Right lobe of liver (tissue), 6 donors: ENCODE measurements at places on chromosomes 3 and 15. TPM values are rescaled to one million over a fixed set of nuclear protein-coding genes. Genes with fewer than 3 reads are reported as not detected.

- no peak for DNase-seq
Observed at GRCh38 chr15:71392861-71393283, 277.6 kb downstream of the THSD4 start.

DNA sequence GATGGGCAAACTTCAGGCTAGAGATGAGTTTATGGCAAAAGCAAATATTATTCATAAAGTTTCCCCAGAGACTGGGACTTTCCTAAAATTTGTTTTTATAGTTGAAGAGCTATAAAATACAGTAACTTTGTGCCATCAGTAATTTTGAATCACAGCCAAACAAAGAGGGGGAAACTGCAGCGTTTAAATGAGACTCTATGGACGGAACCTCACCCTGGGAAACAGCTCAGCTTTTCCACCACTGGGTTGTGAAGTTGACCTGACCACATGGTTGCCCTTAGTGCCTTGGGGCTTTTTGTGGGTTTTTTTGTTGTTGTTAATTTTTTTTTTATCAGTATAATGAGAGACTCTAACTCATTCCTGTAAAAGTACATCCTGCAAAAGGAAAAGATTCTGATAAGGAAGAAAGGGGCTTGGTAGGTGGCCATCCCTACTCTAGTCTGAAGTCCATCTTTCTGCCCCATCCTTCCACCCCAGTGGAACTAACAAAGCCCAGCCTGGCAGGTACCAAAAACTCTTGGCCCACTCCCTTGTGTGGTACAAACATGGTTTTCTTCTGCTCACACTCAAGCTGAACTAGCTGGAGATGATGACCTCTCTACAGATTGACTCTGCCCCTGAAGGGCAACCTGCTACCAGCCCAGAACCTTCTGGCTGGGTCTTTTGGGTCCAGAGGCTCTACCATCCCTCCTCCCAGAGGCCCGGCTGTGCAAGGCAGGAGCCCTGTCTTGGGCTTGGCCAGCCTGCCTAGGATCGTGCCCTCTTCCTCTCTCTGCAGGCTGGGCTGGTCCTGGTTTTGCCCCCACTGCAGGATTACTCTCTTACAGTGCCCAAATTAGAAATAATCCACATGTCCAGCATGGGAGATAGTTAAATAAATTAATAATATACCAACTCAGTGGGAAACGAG lies 41.2 kb downstream of the RLBP1 start:
- DNase-seq = no peak

- peak; percentile 55 for DNase-seq
Observed at GRCh38 chr15:64152507-64153387, 1.2 kb downstream of the SNX22 start.

DNA sequence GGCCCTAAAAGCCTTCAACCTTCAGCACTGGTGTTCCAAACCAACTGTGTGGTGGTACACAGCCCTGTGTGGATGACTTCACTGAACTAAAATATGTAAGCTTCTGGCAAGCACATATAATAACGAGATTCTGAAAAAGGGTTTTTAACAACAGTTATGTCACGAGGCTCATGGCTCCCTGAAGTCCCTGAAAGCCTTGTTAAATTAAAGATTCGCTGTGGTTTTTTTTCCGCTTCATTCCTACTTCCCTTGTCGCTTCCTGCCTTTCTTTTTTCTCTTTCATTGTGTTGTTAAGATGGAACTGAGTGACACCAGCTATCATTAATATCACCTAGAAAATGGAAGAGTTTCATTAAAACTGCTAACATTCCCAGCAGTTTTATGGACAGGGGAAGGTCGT lies 3.5 kb downstream of the RORA start:
- no peak for DNase-seq

GRCh38 chr3:61638741-61639140 lies 77.4 kb downstream of the PTPRG start:
- no peak for DNase-seq

- no peak for DNase-seq
Observed at GRCh38 chr3:30577788-30578187, 28.6 kb upstream of the TGFBR2 start.

DNA sequence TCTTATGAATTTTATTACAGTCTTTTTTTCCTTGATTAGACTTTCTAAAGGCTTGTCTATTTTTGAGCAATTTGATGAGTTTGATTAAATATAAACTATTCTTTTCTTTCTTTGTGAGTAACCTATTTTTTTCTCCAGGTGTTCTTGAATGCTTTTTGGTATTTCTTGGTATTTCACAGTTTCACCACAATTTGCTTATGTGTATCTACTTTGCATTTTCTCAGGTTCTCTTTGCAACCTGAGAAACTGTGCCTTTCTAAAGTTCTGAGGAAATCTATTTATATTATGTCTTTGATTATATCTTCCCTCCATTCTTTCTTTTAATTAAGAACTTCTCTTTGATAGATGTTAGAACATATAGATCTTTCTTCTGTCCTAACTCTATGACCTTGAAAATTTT lies 117.1 kb upstream of the MLF1 start:
- no peak for DNase-seq

- no peak for DNase-seq
Observed at GRCh38 chr3:34178415-34178814, 380.0 kb downstream of the PDCD6IP start.

DNA sequence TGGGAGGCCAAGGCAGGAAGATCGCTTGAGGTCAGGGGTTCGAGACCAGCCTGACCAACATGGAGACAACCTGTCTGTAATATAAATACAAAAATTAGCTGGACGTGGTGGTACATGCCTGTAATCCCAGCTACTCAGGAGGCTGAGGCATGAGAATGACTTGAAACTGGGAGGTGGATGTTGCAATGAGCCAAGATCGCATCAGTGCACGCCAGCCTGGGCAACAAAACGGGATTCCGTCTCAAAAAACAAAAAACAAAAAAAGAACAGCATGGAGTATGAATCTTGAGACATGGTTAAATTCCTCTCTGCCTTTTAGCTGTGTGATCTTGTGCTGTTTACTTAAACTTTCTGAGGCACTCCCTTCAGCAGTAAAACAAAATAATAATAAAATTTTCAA lies 244.9 kb downstream of the FGF12 start:
- DNase-seq = no peak

GASK1A gene
- 13.3 TPM for total RNA-seq

SMCO1 gene
- total RNA-seq = not detected
